Activated T-cell treated with anti-CD3 and anti-CD28 coated beads for 48 hours (primary cell): ENCODE measurements at places on chromosomes 2 and 18.
A peak's percentile ranks its signal among the peaks of the same experiment; 100 is the strongest.

GRCh38 chr18:58209326-58209725, 165.3 kb downstream of the NEDD4L start:
- no peak for DNase-seq

GRCh38 chr2:227921648-227922047, 50.2 kb downstream of the DAW1 start:
- DNase-seq = no peak

DNA sequence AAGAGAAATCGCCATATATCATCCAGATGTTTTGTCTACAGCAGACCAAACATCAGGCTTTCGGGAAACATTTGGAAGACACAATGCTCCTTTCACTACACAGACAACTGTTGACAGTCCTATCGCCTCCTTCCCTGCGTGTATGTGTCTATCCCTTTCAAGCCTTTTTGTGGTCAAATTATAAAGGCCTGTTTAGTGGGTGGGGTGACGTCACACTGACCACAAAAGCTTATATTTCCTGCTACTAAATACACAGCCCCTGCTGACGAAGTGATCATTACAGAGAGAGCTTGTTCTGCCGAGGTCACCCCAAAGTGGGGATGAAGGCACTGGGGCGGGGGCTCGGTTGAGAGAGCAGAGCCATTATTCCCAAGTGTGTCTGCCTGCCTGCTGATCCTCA, 302.7 kb upstream of the TNP1 start:
- peak; percentile 15 for DNase-seq

- DNase-seq = no peak
These were observed 135.5 kb downstream of the RND3 start for GRCh38 chr2:150351922-150352321.

- DNase-seq = no peak
These were observed 50.5 kb downstream of the MRPL35 start for GRCh38 chr2:86249579-86250391.

- DNase-seq = no peak
These were observed 122.9 kb downstream of the LCLAT1 start for GRCh38 chr2:30569946-30570345.

- DNase-seq = no peak
These were observed 288.6 kb downstream of the MTX2 start for GRCh38 chr2:176557821-176558220.

- no peak for DNase-seq
These were observed 7.6 kb upstream of the MSTN start for GRCh38 chr2:190069936-190070696.
